ENCODE measurements at places on chromosomes 2 and 18.

- no peak for DNase-seq
Observed at GRCh38 chr2:121334581-121335293, 49.7 kb upstream of the TFCP2L1 start.

DNA sequence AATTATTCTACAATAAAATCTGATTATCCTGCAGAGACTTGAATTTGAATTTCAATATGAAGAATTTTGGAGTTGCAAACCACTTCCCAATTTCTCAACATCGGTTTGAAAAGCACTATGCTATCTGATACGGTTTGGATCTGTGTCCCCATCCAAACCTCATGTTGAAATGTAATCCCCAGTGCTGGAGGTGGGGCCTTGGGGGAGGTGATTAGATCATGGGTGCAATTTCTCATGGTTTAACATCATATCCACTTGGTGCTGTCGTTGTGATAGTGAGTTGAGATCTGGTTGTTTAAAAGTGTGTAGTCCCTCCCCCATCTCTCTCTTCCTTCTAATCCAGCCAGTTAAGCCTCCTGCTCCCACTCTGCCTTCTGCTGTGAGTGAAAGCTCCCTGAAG lies 205.7 kb downstream of the NBAS start:
- DNase-seq = no peak

DNA sequence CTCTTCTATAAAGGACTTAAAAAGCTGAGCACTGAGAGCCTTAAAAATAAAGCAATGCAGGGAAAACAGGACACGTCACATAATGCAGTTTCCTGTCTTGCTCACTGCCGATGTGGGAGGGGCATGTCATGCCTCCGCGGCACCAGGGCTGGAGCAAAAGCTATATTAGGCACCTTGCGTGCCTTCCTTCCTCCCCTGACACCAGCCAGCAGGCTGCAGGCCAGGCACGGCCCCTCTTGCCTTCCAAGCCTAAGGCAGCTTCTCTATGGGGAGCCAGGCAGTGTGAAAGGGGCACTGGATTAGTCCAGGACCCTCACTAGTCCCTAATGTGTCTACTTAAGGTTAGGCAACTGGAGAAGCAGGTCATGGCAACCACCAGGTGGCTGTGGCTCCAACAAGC lies 26.3 kb downstream of the MRPL35 start:
- no peak for DNase-seq

DNA sequence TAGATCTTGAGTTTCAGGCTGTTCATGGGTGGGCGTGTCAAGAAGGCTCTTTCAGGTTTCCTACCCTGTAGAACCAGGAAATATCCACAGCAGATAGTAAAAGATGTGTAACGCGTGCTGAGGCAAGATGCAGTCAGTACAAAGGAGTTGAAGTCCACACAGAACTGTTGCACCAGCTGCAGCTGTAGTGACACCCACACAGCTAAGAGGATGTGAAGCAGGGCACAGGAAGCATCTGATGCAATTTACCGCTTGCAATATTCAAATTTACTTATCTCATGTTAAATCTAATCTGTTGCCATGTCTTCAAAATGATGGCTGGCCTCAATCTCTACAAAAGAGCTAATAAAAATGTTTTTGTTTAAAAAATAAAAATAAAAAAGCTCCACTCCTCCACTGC lies 132.8 kb downstream of the ARHGAP15 start:
- no peak for DNase-seq

DNA sequence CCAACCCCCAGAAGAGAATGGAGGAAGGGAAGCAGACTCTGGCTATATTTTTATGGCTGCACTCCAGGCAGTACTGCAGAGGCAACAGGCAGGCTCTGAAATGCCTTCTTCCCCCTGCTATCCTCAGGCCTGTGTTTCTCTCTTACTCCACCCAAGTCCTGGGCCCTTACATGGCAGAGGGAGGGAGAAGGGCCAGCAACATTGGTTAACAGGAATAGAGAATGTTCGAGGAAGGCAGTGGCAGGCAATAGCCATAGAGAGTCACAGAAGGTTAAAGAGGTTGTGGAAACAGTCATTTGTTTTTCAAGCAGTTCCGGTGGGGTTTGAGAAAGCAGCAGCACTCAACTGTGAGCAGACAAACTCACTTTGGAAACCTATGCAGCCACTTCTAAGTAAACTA lies 15.1 kb upstream of the DARS1 start:
- no peak for DNase-seq

DNA sequence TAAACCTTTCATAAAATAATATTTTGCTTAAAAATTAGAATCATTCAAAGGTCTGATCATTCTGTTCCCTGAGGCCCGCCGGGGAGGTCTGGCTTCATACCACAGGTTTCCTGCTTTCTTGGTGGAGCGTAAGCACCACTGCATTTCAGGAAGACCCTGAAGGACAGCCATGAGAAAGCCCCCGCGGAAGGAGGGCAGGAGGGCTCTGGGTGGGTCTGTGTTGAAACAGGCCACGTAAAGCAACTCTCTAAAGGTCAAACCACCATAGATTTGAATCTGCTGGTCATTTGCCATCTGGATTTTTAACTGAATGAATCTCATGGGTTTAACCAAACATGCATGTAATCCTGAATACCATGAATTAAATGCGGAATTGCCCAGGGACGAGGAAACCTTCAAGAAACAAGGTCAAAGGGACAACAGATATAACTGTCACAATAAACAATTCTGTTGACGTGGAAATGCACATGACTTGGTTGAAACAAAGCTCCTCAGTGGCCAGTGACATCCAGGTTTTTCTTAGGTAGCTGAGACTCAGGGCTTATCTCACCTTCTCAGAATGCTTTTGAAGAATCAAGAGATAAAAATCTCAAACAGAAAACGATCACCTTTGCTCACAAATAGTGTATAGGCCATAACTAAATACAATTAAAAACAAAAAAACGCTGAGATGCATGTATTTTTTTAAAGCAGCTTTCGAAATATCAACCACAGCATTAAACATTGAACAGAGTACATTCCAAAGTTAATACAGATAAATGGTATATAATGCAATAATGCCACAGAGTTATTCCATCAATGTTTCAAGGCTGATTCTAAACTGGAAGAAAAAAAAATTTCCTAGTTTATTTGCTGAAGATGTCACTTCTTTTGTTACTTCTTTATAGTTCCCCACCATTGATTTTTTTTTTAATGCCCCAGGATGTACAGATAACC lies 193.2 kb downstream of the BCL2 start:
- DNase-seq = no peak

DNA sequence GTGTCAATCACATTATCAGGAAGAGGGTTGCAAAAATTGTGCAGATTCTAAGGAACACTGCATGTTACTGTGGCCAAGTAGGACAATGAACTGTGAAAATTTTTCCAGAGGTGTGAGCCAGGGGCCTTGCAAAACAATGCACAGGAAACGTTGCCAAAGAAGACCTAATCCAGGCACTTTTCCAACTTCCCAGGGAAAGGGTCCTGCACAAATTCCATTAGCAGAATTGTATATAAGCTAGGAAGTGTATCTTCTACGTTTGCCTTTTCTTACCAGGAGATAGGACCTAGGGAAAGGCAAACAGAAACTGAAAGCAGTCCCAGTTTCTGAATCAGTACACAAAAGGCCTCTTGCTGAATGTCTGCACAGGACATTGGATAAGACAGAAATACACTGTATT lies 1888.3 kb upstream of the CELF4 start:
- DNase-seq = no peak

GRCh38 chr2:156471762-156472161 lies 35.6 kb downstream of the GPD2 start:
- DNase-seq = no peak

GRCh38 chr2:178282075-178282815 lies 87.9 kb downstream of the OSBPL6 start:
- no peak for DNase-seq

DNA sequence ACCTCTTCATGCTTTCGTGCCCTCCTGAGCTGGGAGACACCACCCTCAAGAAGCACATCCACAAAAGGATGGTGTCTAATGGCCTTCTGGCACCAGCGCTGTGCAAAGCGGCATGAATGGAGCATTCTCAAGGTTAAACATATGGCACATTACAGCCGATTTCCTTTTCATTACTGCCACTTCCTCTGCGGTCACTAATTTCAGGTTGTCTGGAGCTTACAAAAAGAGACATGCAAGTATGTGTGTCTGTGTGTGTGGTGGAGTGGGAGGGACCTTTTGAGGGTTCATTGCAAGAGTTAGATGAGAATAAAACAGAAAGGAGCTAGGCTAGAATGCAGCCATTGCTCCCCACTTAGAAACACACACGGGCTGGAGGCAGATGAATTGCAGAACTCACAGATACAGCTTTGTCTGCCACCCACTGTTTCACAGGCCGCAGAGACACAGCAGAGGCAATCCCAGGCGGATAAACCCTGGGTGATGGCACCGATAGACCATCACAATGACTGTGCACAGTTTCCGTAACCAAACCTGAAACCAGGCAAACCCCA lies 76.0 kb downstream of the TGIF1 start:
- DNase-seq = no peak

DNA sequence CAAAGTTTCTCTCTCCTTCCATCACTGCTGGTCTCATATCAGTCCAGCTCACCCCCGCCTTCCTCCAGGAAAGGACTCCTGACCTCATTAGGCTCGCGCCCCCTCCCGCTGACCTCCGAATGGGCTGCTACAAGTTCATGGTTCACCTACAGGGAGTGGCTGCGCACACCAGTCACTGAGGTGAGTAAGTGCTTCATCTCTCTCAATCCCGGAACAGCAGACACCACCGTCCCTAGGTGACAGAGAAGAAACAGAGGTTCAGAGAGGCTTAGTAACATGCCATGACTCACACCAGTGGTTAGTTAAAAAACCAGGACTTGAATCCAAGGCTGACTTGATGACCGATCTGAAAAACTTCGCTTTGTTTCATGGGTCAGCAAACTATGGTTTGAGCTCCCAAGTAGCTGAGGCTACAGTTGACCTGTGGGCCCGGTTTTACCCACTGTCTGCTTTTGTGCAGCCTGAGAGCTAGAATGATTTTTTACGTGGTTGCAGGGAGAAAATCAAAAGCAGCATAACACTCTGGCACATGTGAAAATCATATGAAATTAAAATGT lies 42.0 kb downstream of the ZFP36L2 start:
- no peak for DNase-seq

GRCh38 chr2:214005337-214005736 lies 405.5 kb upstream of the VWC2L start:
- no peak for DNase-seq

All from spinal cord (tissue), 10 donors.